ENCODE measurements at places on chromosomes 3 and 15.

GRCh38 chr3:152621006-152621868, 213.7 kb upstream of the P2RY1 start:
- no peak for DNase-seq

DNA sequence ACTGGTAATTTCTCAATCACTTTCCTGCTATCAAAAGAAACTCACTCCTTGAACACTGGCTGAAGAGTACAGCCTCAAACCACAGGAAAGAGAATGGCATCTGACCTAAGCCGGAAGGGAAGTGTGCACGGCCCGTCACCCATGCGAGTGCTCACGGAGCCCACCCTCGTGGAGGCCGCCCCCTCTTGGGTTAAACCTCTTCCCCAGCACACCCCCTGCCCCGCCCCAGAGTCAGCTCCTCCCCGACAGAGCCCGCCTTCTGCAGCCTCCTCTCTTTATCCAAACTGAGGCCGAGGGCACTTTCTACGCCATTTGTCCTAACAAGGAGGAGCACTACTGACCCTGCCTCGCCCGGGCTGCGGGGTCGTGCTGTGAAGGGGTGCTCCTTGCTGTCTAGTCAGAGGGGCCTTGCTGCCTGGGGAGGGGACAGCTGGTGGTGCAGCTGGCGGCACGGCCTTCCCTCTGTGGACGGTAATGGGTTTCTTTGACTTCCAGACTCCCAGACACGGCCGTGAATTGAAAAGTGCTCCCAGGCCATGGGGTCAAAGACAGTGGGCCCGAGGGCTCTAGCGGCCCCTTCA, 137.7 kb downstream of the NSMCE3 start:
- DNase-seq = no peak

GRCh38 chr15:25771338-25771706, 91.8 kb downstream of the ATP10A start:
- no peak for DNase-seq

DNA sequence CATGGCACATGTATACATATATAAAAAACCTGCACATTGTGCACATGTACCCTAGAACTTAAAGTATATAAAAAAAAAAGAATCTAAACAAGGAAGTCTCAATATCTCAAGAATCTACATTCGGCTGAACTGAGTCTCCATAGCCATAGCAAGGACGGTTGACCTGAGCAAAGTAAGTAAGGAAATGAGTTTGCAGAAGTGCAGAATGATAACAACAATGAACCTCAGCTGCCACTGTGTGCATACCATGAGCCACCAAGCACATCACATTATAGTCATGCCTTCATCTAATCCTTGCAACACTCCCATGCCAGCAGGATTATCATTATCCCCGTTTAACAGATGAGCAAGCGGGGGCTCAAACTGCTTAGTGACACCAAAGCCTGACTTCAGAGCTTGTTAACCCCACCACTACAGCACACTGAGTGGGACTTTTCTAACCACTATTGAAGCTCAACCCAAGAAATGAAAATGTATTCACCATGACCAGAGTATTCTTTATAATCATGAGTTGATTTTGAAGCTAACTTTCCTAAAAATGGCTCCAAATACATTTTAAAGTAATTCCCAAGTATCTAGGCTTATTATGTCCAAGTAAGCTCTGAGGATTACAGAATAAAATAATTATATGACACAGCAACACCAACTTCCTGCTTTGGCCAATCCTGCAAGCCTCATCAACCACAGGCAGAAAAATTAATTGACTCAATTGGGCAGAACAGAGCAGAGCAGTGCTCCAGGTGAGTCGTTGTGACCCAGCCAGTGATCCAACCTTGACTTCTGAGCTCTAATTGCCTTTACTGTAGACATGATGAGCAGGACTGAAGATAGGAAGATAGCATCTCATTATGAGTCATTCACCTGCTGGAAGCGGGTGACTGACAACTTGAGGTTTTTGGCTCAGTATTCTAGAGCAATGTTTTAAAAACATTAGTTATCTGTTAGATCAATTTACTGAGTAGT, 47.3 kb upstream of the IL12A start:
- no peak for DNase-seq

- no peak for DNase-seq
These were observed 1.4 kb downstream of the GPR149 start for GRCh38 chr3:154428286-154429206.

- DNase-seq = no peak
These were observed 15.3 kb downstream of the P2RY14 start for GRCh38 chr3:151262871-151263525.

GRCh38 chr15:31235311-31236183, 91.1 kb upstream of the KLF13 start:
- DNase-seq = no peak

DNA sequence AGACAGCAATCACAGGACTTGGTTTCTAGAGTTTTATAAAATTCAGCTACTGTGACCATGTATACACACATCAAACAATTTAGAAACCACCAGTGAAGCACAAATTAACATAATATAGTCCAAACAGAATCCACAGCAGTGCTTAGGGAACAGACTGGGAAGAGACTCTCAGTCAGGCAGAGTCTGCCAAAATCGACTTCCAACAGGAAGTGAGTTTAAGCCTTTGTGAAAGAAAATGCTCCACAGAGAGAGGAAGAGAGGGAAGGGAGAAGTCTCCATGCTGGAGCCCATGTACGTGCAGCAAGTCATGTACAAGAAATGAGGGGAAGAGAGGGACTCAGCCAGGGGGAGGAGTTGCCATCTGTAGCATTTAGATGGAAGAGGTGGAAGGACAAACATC, 172.6 kb downstream of the IL5RA start:
- no peak for DNase-seq

DNA sequence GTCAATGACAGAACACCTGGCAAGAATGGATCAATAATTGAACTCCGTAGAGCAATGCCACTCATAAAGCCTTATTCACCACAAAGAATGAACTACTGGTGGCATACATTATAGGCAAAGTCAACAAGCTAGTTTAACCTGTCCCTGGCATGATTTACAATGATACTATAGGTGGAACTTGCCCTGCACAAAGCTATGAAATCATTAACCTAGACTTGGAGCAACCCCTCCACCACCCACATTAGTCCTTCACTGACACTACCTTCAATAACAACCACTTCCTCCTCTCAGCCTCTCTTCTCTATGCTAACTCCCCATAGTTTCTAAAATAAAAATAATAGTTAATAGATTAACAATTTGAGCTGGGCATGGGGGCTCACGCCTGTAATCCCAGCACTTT, 54.4 kb downstream of the ACAP2 start:
- DNase-seq = no peak

DNA sequence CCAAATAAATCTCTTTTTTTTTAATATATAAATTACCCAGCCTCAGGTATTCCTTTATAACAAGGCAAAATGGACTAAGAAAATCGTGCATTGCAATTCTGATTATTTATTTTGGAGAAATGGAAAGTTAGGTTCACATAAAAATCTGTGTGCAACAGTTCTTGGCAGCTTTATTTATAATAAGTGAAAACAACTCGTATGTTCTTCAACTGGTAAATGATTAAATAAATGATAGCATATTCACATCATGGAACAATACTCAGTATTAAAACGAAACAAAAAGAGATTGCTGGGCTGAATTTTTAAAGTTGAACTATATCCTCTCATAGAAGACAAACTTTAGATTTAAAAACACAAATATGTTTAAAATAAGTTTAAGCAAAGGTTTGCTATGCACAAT, 176.3 kb upstream of the ZNF385D start:
- no peak for DNase-seq

GRCh38 chr3:25556447-25556846, 108.3 kb downstream of the TOP2B start:
- DNase-seq = no peak

GRCh38 chr3:126908752-126909275, 74.1 kb upstream of the PLXNA1 start:
- DNase-seq = no peak

- DNase-seq = no peak
These were observed 48.0 kb upstream of the SLCO2A1 start for GRCh38 chr3:134077649-134078161.

- DNase-seq = no peak
These were observed 28.7 kb downstream of the BFSP2 start for GRCh38 chr3:133428552-133428951.

- no peak for DNase-seq
These were observed 14.6 kb downstream of the NUSAP1 start for GRCh38 chr15:41347236-41347635.

DNA sequence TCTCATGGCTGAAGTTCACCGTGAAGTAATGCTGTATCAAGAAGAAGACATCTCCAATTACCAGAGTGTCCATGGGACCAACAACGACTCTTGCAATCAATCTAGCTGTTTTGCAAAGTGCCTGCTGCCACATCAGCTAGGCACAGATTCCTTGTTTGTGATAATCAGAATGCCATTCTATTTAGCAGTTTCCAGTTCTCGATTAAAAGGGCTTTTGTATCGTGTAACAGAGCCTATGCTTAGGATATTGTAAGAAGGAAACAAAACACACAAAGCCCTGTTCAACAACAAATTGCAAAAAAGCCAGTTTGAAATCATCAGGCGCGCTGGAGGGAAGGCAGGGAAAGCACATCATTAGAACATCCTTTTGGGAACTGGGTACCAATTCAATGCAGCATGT, 26.1 kb downstream of the RASGRF1 start:
- no peak for DNase-seq

GRCh38 chr3:86787091-86787490, 203.9 kb downstream of the VGLL3 start:
- DNase-seq = no peak

DNA sequence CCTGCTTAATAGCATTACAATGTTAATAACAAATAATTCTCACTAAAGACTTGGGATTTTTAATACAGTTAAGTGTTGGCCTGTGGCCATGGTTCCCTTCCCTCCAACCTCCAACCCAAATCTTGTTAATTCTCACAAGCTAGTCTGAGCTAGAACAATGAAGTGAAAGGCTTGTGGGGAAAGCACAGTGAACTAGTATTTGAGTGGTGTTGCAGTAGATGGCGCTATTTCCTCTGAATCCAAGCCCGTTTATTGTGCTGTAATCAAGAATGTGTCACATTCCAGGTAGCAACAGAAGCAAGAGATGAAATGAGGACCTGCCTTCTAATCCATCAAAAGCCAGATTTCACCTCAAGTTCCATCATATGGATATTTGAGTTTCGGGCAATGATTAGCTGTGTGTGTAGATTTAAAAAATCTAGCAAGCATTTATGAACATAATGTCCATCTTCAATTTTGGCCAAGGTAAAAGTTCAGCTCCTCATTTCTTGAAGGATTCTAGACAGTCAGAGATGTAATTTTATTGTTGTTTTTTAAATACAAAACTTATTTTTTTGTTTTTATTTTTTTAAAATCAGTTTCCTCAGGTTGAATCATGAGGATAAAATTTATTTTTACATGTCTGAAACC, 160.7 kb downstream of the SQOR start:
- DNase-seq = no peak

- DNase-seq = no peak
These were observed 8.9 kb downstream of the CCDC13 start for GRCh38 chr3:42764115-42764514.

DNA sequence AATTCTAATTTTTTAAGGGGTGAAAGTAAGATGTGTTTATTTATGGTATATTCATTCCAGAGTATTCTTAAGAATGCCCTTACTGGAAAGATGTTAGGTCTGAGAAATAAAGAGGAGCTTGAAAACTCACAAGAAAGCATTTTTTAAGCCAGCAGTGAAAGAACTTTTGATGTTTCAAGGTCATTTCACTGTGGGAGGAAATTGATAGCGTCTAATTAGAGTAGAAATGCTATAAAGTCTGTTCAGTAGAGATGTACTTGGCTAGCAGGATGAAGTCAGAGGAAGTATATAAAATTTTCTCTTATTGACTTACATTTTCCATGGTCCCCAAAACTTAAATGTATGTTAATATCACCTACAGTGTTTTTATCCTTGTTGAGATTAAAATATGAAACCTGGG, 354.6 kb downstream of the CNTN6 start:
- DNase-seq = no peak

- no peak for DNase-seq
These were observed 25.6 kb upstream of the GOLGA6L2 start for GRCh38 chr15:23472678-23473077.

DNA sequence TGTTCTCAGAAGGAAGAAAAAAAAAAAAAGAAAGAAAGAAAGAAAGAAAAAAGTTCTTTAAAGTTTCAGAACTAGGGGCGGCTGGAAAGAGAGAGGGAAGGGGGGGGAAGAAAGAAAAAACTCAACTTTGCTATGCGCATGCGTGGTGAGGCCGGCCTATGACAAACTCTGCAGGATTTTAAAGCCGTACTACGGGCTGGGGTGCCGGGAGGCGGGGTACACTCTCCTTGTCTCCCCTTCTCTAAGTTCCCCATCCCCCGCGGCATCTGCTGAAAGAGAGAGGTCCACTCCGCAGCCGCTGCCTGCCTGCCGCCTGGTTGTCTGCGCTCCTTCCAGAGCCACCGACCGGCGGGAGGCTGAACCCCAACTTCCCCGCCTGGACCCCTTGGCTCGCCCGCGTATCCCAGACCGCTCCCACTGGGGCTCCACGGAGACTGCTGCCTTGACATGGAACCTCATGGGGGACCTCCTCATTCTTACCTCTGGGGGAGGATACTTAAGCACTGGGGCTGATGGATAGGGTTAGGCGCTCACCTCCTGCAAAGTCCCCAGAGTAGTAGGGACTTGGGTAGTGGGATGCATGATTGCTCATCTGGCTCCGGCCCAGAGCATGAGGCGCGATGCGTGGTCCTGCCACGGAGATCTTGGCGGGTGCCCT, 1.4 kb upstream of the WNT5A start:
- DNase-seq = no peak

DNA sequence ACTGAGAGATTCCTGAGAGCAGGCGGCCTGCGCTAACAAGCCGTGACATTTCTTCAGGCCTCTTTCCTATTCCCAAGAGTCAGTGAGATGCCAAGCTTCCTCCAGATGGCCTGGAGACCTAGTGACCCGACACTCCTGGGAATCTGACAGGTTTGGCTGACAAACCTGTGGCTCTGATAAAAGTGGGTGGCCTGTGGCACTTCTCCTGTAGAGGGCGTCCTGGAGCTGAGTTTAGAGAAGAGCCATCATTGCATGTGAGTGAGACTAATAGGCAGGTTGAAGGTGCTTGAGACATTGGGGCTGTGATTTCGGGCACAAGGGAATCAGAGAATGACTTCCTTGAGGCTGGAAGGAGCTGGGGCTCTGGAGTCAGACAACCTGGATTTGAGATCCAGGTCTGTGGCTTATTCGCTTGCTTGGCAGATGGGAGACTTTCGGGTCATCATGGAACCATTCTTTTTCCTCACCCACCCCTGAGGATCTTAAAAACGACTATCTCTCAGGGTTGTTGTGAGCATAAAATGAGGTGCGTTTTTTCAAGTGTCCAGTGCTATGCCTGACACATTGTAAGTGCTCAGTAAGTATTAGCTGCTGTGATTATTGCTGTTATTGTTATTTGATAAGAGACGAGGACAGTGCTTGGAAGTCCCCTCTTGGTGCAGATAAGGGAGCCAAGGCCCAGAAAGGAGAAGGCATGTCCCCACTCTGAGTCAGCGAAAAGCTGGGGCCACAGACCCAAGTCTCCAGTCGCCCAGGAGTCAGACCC, 77.2 kb downstream of the SCN10A start:
- DNase-seq = no peak

GRCh38 chr3:177109688-177110330, 87.5 kb downstream of the TBL1XR1 start:
- DNase-seq = no peak

- DNase-seq = no peak
These were observed 608 bp upstream of the SLC6A6 start for GRCh38 chr3:14401692-14402303.

- DNase-seq = no peak
These were observed 58.1 kb upstream of the LCTL start for GRCh38 chr15:66623801-66624453.

All from activated gamma-delta T cell treated with Interleukin-2 at 50 U/mL for 16 hours (primary cell).